ENCODE measurements at places on chromosomes 4 and X.

DNA sequence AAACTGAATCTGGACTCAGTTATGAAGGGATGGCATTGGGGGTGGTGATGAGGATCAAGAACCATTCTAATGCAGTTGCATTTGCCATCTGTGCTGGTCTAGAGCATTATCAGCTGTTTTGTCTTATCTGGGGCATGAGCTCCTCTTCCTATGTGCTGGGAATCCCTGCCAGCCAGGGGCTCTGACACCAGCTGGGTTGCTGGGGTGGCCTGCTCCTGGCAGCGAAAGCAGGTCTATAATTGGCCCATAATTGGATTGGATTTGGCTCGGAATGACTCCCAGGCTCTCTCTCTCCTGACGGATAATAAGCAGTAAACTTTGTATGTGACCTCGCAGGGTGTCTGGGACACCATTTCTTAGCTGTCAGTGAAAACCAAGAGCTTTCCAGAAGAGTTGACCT, 34.1 kb downstream of the SMPX start:
- no peak for DNase-seq

GRCh38 chr4:91111556-91111955, 984.4 kb downstream of the CCSER1 start:
- no peak for DNase-seq

- no peak for DNase-seq
Measured at GRCh38 chrX:15675490-15675921, 10.9 kb upstream of the CLTRN start.

DNA sequence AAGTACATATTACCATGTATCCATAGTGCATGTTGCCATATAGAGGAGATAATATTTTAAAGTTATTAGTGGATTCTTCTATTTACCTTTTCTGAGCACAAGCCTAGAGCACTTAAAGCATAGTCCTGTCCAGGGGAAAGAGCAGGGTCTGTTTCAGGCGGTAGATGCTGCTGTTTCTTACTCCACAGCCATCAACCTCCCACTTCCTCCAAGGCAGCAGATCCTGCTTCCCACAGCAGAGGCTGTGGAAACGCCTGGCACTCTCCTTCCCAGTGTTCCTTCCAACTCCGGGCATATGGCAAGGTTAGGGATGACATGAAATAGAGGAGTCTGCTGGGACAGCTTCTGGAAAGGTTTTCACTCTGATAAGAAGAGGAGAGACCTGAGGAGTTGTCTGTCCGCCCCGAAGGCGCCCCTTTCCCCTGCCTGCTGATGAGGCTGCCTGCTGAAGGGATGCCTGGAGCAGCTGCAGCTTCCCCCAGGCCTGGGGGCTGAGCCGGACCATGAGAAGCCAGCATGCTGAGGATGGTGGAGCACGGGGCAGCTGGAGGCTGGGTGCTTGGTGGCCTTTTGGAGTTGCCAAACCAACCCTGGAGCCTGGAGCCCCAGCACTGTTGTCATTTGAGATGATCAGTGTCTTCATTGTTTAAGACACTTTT, 43.9 kb upstream of the SLC25A4 start:
- no peak for DNase-seq

- no peak for DNase-seq
Measured at GRCh38 chrX:40154250-40154852, 56.6 kb upstream of the BCOR start.

- DNase-seq: no peak
Measured at GRCh38 chr4:2091990-2092668, 33.0 kb downstream of the NAT8L start.
